ENCODE measurements at places on chromosomes 3 and 15.

- DNase-seq: no peak
These were observed 157.5 kb upstream of the SLC24A5 start for GRCh38 chr15:47963265-47963664.

- DNase-seq: no peak
These were observed 317.8 kb upstream of the C2CD4B start for GRCh38 chr15:62482785-62483429.

- DNase-seq: no peak
These were observed 162.2 kb downstream of the ITPR1 start for GRCh38 chr3:4655145-4656045.

- no peak for DNase-seq
These were observed 28.3 kb downstream of the PRKCD start for GRCh38 chr3:53189276-53189675.

DNA sequence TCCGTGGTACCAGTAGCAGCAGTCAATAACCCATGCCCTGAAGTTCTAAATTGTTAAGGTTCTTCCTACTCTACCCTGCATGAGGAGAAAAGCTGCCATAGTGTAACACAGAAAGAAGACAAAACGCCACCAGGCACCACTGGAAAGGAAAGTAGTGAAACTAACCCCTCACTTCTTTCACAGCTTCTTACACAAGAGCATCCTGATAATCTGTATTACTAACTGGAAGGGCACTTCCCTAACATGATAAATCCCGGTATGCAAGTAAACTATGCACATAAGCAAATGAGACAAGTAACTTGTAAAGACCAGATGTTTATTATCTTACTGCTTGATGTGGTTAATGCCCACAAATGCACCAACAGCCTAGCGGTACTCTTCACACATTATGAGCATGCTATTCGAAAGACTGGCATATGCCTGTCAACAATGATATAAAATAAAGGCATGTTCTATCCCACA lies 141.3 kb downstream of the ADAM10 start:
- peak; percentile 41 for DNase-seq

Data from CD4-positive, alpha-beta T cell treated with Interferon alpha-2 for 1 hour (primary cell).